ENCODE measurements at places on chromosomes 4 and X.

GRCh38 chrX:48770296-48770695 is 8.7 kb downstream of the GLOD5 start:
- DNase-seq = no peak

DNA sequence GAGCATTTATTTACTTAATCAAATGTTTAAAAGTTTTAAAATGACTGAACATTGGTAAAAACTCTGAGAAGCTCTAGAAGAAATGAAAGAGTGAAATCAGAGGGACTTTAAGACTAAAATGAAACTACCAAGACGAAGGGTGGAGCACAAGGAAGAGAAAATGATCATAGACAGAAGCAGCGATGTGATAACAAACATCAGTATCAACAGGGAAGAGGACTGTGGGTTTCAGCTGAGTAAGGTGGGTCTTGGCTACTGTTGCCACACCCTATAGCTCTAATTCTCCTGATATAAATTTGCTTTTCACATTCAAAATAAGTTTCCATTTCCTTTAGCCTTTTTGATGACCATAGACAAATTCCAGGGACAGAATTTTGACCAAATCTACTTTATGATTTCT is 18.4 kb downstream of the SOD3 start:
- DNase-seq = no peak

GRCh38 chr4:3307060-3307459 is 14.2 kb downstream of the RGS12 start:
- no peak for DNase-seq

- DNase-seq = no peak
Measured at GRCh38 chrX:115142057-115142456, 47.2 kb upstream of the RBMXL3 start.

DNA sequence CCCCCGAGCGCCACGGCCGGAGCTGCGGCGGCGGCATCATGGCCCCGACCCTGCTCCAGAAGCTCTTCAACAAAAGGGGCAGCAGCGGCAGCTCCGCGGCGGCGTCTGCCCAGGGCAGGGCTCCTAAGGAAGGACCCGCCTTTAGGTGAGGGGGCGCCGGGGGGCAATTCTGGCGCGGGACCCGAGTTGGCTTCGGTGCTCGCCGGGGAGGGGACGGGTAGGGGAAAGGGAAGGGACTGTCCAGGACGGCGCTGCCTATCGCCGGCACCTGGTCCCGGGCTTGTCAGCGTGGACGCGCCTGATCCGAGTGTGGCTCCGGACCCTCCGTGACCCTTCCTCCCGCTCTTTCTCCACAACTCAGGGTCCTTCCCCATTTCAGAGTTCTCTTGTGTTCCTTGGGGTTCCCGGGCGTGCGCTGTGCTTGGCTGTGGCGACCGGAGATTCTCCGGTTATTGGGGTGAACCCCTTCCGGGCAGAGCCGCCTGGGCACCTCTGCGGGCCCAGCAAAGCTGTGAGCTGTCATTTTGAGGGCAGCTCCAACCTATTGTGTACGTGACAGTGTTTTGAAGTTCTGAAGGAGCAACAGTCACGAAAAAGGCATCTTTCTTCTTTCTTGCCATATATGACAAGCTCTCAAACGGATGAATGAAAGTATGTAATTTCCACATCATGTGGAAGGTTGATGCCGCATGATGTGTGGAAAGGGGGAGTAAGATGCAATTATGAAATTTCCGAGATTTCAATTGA is 522 bp downstream of the FNIP2 start:
- no peak for DNase-seq

DNA sequence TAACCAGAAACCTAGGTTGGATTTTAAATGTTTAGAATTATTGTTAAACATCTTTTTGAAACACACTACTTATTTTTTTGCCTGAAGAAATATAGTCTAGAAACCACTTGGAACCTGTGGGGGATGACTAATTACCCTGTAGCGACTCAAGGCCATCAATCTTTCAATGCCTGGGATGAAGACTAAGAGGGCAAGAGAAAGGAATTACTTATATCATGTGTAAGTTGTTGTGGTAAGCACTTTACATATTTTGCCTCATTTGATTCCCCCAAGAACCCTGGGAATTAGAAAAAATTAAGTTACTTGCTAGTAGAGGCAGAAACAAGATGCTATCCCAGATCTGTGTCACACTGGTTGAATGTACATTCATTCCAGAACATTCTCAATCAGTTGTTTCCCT is 170.9 kb upstream of the GRIA3 start:
- DNase-seq = no peak

- DNase-seq = no peak
Measured at GRCh38 chr4:168541266-168541953, 44.6 kb downstream of the PALLD start.

DNA sequence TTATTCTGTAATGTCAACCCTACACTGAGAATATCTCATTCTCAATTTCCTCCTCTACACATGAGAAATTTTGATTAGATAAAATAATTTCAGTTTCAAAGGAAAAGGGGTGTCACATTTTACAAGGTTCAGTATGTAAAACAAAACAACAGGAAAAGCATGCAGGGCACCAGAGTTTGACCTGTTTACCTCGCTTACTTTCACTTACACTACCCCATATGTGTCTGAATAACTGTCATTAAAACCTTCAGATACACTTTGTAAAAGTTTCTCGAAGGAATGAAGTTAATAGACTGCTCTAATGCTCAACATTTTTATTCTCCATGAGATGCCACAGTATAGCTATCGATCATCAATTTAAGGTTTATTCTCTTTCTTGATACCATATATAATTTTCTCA is 12.3 kb upstream of the PCDH10 start:
- no peak for DNase-seq

GRCh38 chr4:96016634-96017299 is 176.9 kb downstream of the PDHA2 start:
- DNase-seq = no peak

GRCh38 chr4:88765729-88766128 is 68.1 kb upstream of the NAP1L5 start:
- no peak for DNase-seq

DNA sequence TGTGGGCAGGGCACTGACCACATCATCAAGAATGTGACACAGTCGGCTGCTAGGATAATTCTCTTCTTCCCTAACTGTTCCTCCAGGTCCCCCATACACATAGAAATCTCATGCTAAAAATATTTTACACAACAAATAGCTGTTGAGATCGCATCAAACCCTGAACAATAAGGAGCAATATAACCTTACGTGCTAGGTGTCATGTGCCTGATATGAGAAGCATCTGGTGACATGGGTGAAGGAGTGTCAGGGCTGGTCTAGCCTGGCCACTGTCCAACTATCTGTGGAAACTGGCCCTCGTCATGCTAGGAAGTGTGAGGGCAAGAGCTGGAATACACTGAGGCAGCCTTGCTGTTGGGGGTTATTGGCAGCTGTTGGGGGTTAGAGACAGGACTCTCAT is 167.3 kb upstream of the PGRMC2 start:
- no peak for DNase-seq

DNA sequence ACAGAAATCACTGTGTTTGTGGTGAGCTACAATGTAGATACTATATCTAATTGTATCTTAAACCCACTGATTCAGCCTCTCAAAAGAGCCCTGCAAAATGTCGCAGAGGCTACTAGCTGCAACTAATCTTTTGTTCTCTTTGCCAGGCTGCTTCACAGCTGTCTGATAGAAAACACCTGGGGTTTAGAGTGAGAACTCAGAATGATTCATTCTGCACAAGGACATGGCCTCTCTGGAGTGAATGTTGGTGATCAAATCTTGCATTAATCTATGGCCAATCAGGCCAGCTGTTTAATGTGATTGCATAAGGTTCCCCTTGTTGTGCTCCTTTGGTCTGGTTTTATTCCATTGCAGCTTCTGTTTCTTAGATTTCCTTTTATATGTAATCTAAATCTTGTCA is 100.3 kb downstream of the EMCN start:
- DNase-seq = no peak

DNA sequence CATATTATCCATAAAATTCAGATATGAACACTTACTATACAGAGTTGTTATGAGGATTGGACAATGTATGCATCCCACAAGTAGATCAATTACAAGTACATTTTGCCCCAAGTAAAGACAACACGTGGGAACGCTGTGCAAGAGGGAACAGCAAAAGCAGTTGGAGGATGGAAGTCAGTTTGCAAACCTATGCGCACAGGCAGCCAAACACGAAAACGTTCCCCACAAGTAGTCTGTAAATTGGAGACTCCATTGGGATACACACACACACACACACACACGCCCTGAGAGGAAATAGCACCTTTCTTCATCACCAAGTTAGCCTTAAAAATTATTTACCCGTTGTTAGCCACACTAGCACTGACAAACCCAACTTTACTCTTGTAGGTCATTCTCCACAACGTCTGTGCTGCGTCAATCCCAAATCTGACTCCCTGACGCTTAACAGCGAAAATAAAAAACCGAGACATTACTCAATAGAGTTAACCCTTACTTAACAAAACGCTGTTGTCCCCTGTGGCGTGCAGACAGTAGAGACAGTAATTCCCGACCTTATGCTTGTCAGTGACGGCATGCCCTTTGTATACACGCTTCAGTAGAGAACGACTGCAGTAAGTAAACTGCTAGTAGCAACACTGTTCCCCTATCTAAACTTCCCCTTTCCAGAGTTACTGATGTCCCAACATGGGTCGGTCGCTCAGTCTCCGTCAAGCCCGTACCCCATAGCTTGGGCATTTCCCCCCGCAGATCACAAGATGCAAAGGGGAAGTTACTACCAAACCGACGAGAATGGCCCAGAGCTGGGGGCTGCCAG is 730 bp downstream of the MANBA start:
- peak; percentile 22 for DNase-seq

DNA sequence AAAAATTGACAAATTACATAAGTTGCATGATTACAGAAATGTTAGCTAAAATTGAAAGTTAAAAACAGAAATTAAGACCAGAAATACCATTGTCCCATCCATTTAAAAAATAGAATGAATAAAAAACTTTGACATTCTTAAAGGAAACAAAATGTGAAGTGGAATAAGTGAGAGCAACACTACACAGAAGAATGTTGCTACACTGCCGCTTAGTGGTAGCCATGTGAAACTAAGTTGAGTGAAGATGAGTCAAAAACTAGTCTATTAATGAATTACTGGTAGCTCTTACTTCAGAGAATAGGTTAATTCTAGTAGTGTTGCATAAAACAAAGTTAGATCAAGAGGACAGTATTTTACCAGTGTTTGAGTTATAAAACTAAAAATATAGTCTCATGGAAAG is 571.0 kb upstream of the KLHL4 start:
- peak; percentile 30 for DNase-seq

DNA sequence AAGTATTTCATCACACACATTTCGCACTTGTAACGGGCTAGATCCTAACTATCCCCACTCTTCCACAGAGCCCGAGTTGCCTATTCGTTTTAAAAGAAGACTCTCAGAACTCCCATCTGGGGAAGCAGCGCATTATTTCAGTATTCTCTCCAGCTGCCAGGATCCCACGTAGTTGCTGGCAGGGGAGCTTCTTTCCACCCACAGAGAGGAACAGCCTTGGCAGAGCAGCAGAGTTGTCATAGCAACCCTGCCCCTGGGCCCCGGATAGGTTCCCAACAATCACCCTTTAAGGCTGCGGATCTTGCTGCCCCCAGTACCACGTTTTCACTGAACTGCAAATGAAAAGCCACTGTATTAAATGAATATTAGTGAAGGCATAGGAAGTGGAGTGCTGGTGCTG is 106.7 kb downstream of the GPM6A start:
- no peak for DNase-seq

DNA sequence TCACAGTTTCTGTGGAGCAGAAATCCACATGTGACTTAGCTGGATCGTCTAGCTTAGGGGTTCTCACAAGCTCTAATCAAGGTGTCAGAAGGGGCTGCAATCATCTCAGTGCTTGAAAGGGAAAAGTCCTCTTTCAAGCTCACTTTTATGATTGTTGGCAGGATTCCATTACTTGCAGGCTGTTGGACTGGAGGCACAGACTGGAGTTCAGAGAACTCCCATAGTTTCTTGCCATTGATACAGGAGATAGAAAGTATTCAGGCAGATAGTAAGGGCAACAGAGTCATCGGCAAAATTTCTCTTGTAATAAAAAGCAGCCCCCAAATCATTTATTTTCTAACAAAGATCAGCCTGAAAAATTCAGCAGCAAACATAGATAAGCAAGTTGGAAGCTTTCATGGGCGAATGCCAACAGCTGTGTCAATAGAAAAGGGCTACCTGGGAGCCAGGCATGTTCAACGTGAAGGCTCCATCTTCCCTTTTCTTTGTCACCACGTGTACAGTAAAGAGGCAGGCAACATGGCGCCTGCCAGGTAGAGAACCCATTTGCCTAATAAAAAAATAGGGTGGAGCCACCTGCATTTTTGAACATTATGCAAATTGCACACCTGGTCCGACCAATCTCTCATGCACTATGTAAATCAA is 64.4 kb downstream of the CXCL13 start:
- no peak for DNase-seq

GRCh38 chrX:72069350-72070160 is 62.2 kb downstream of the RTL5 start:
- DNase-seq = no peak

Data from renal cortex interstitium (tissue), 15 donors.